ENCODE measurements at places on chromosomes 5 and 9.

DNA sequence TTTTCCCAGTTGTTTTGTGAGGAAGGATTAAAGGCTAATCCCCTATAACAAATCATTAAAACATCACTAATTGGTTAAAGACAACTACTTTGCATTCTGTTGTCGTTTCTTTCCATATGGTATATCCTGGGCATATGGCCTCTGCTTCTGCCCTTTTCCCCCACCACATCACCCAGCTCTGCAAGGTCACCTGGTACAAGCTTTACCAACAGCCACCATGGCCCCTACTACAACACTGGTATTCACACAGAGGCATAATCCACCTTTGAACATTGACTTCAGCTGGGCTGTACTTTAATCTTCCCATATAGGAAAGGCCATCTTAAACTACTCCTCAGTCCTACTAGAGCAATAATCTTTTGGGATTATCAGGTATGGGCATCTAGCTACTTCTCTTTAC is 866.1 kb downstream of the TLE4 start:
- DNase-seq = no peak

- peak; percentile 51 for DNase-seq
Measured at GRCh38 chr5:76337953-76338451, 65.1 kb upstream of the IQGAP2 start.

DNA sequence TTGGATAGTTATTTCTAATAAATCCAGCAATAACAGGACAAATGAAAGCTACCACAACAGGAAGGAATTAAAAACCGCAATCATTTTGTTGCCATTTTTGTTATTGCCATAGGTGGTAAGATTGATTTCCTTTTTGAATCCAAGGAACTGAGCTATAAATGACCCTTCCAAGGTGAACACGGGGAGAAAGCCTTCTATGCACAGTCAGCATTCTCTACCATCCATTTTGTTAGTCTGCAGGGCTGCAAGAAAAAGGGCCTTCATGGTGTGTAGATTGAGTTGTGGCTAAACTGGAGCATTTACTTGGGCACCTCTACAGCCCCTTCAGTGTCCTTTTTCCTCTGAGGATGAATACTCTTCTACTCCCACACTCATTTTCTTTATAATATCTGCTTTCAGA is 18.6 kb upstream of the REEP5 start:
- no peak for DNase-seq

DNA sequence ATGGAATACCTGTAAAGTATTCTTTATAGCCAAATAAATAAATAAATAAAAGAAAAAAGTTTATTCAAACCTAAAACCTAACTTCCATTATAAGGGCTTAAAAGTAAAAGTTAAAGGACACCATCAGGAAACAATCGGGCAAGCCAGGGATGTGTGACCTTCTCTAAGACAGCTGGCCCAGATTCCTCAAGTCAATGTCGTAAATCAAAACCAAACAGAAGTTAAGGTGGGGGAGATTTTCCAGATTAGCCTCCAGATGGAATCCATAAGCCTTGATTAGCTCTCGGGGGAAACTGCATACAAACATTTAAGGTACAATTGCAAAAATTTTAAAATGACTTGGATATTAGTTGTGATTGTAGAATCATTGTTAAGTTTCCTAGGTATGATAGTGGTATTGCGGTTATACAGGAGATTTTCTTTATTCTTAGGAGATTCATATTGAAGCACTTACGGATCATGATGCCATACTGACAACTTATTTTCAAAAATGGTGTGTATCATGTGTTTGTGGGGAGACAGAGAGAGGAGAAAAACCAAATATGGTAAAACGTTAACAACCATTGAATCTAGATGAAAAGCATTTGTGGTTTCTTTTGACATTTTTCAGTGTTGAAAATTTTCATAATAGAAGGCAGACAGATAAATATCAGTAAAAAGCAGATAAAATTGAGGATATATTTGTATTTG is 21.5 kb upstream of the MGAT1 start:
- DNase-seq = no peak

GRCh38 chr9:129557192-129558036 is 63.5 kb downstream of the C9orf50 start:
- no peak for DNase-seq

- DNase-seq = no peak
Measured at GRCh38 chr5:119340597-119341218, 15.1 kb upstream of the TNFAIP8 start.

DNA sequence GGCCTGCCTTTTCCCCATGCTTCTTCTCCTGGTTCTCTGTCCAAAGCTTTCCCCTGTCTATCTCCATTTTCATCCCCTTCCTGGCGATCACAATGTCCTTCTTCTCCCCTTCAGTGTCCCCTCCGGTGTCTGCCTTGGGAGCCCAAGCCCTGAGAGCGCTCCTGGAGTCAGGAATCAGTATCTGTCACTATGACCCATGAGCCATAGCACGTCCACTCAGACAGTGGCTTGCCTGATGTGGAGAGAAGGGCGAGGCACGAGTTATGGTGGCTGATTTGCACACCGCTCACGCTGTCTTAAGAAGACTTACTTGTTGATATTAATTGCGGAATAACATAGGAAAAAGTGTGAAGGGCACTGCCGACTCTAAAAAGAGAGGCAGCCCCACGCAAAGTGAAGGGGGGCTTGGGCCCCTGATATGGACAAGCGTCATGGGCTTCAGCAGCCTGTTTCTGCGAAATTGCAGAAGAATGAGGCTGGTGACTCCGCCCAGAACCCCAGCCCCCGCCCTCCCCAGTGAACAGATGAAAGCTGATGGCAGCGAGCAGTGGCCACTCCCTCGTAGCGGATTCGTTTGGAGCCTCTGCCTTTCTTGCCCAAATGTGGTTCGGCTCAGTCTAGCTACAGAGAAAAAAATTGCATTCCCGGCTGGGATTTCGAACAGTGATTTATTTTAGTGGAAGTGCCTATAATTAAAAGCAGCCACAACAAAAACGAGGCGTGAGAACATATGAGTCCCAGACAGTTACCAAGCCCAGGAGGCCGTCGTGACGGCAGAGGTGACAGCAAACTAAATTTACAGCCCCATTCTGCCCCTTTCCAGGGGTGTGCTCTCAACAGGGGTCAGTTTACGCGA is 149.8 kb downstream of the ICE1 start:
- DNase-seq = no peak

- no peak for DNase-seq
Measured at GRCh38 chr9:134177624-134178393, 13.4 kb upstream of the RNU6ATAC start.

GRCh38 chr9:123434619-123435240 is 78.7 kb downstream of the CRB2 start:
- DNase-seq = no peak

DNA sequence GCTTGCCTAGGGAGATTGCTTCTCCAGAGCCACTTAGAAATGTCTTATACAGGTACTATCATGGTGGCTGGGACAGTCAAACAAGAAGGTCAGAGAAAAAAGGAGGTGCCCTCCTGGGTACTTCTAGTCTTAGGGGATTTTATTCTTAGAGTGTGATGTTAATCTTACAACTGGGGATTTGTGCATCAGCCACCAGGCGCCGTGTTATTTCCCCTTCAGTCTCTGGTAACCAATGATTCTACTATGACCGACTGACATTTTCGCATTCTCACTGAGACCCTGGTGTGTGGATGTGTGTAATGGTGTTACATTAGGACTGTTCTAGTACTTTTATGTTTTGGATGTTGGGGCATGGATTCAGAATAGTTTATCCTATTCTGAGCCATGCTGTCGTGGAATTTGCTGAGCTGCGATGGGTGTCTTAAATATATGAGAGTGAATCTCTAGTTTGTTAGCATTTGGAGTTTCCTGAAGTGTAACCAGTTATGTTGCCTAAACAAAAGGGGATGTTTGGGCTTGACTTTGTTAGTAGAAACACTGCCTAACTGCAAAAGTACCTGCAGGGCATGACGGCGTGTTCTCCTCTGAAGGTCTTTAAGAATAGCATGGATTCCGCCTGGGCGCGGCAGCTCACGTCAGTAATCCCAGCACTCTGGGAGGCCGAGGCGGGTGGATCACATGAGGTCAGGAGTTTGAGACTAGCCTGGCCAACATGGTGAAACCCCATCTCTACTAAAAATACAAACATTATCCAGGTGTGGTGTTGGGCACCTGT is 175.2 kb upstream of the DAP start:
- DNase-seq = no peak

DNA sequence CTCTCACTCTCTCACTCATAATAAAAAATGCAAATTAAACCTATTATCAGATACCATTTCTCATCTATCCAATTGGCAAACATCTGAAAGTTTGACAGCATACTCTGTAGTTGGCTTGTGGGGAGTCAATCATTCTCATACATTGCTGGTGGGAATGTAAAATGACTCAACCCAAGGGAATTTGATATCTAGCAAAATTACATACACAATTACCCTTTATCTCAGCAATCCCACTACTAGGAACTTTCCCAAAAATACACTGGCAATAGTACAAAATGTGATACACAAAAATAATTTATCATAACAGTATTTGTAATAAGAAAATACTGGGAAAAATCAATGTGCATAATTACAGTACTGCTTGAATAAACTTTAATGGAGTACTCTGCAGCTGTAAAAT is 731.3 kb downstream of the DTWD2 start:
- DNase-seq = no peak

- no peak for DNase-seq
Measured at GRCh38 chr5:124480022-124480421, 266.4 kb downstream of the ZNF608 start.

DNA sequence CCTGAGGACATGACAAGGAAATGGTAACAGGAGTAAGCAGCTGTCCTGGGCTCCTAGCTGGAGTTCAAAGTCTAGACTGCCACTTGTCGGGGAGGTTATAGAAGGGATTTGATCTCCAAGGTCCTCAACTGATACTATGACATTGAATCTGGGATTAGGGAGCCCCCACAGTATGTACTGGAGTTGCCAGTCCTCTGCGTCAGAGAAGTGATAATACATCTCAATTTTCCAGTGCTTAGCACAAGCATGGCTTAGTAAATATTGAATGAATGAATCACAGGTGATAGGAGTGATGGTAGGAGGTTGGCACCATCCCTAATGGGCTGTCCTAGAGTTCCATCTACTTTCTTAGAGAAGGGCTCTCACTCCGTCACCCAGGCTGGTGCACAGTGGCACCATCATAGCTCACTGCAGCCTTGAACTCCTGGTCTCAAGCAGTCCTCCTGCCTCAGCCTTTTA is 6.2 kb upstream of the TPM2 start:
- DNase-seq = no peak

DNA sequence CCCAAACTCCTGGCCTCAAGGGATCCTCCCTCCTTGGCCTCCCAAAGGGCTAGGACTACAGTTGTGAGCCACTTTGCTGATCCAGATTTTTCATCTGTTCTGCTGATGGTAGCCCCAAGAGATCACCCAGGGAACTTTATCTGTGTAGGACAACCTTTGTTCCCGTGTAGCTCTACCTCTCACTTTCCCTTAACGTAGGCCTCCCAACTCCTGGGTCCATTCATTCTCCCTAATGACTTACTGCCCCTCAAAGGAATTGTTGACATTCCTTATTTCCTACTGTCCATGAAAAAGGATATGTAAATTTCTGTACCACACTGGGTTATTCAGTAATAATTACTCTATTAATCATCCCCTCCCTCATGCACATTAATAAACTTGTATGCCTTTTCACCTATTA is 51.0 kb upstream of the PHF24 start:
- DNase-seq = no peak

DNA sequence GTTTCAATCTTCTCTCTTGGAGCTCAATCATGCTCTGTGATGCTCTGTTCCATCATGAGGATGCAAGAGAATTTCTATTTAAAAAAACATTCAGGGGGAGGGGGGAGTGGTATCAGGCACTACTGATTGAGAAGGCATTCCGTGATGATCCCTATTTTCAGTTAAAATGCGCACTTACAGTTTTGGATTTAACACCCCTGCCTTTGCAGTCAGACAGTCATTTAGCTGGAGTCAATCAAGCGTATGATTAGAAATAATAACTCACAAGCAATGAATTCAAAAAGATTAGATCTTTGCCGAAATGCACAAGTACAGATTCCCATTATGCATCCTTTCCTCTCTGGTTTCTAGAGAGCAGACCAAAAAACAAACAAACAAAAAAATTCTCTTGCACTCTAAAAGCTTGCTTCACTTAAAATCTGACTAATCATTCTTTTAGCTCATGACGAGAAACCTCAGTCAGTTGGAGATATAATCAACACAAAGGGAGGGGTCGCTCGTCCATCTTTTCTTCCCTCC is 55.4 kb downstream of the EFNA5 start:
- DNase-seq = no peak

GRCh38 chr9:133137451-133138231 is 16.6 kb upstream of the RALGDS start:
- DNase-seq = no peak

DNA sequence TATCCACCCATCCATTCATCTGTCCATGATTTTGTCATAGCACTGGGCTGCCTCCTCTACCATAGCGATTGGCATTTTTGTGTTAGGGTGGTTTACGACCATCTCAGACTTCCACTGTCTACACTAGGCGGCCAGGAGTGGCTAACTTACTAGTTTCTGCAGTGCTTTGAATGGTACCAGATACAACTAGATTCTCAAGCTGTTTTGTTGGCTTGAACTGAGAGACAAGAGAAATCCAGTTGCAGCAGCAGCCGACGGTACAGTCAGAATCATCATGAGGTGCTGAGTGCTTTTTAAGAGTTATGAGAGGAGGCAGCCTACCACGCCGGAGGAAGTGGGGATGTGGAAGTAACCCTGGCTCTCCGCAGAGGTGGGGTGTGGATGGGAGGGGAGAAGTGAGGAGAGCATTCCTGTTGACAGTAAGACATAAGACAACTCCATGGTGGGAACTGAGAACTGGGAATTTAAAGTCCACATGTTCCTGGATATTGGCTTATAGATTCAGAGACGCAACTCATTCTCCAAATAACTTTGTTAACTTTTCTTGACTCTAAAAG is 27.9 kb downstream of the COL5A1 start:
- no peak for DNase-seq

GRCh38 chr9:105251733-105252404 is 7.4 kb downstream of the SLC44A1 start:
- DNase-seq = no peak

GRCh38 chr5:144472221-144472620 is 301.5 kb downstream of the KCTD16 start:
- no peak for DNase-seq

- DNase-seq = no peak
Measured at GRCh38 chr5:166172597-166172996, 2118.8 kb upstream of the WWC1 start.

GRCh38 chr9:126851286-126851880 is 9.1 kb upstream of the ZBTB34 start:
- no peak for DNase-seq

All from lung microvascular endothelial cell (primary cell).